ENCODE measurements at places on chromosomes 5 and 9.

DNA sequence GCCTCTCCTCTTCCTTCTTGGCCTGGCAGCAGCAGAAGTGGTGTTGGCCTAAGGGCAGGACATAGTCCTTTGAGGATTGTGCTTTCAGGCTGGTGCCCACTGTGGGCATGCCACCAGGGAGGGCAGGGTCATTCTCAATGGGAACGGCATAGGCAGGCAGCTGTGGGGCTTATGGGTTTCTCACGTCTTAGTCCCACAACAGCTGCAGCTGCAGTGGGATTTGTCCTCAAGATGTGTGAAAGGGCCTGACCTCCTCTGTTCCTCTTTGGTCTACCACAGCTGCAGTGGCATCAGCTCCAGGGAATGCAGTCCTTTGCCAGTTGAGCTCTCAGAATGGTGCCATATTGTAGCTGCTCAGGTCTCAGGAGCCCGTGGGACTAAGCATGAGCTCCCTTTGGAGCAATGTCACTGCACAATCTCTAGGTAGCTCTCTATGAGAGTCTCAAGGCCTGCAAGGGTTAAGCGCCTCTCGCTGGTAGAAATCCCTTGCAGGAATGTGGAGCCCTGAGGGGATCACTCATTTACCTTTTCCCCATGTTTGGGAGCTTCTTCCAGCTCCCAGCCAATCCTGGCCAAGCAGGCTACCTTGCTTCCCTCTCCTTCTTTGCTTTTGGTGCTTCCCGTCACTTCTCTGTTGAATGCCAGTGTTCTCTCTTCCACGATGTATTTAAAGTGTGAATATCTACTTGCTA, 104.8 kb downstream of the GNA14 start:
- no peak for DNase-seq

DNA sequence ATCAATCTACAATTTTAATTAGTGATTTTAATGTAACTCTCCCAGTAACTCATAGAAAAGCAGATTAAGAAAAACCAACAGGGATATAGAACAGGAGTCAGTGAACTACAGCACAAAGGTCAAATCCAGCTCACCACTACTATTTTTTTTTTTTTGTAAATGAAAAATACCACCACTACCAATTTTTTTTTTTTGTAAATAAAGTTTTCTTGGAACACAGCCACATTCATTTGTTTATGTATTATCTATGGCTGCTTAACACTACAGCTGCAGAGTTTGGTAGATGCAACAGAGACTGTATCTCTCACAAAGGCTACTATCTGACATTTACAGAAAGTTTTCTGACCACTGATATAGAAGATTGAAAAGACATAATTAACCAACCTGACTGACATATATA, 11.7 kb downstream of the ZNF510 start:
- no peak for DNase-seq

DNA sequence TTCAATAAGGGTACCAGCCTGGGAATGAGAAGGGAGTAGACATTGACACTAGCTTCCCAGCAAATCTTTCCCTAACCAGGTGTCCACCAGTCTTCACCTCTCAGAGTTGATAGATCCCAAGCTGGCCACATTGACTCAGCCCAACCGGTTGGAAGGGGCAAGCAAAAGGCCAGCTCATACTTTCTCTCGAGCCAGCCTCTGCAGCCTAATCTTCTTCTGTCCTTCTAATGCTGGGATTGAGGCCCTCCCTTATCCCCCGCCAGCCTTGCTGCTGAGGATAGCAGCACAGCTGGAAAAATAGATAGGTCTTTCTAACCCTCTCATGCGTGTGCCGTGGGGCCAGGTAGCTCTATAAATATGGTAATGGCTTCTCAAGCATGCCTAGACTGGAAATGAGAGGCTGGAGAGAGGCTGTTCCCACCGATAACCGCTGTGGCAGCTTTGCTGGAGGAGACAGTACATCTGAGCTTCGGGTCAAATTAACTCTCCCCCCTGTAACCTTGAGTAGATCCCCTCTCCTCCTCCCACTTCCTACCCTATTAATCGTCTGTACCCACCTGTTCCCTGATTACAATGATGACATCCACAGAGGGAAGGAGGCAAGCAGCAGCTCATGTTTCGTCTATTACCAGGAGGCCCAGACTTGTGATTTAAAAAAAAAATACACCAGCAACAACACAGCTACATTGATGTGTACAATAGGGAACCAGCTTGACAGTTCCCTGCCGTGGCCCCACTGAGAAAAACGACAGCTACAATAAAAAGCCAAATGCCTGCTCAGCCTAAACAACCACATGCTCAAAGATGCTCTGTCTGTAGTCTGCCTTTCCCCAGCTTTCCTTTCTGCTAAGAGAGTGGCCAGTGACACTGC, 219.9 kb upstream of the BRINP1 start:
- no peak for DNase-seq

DNA sequence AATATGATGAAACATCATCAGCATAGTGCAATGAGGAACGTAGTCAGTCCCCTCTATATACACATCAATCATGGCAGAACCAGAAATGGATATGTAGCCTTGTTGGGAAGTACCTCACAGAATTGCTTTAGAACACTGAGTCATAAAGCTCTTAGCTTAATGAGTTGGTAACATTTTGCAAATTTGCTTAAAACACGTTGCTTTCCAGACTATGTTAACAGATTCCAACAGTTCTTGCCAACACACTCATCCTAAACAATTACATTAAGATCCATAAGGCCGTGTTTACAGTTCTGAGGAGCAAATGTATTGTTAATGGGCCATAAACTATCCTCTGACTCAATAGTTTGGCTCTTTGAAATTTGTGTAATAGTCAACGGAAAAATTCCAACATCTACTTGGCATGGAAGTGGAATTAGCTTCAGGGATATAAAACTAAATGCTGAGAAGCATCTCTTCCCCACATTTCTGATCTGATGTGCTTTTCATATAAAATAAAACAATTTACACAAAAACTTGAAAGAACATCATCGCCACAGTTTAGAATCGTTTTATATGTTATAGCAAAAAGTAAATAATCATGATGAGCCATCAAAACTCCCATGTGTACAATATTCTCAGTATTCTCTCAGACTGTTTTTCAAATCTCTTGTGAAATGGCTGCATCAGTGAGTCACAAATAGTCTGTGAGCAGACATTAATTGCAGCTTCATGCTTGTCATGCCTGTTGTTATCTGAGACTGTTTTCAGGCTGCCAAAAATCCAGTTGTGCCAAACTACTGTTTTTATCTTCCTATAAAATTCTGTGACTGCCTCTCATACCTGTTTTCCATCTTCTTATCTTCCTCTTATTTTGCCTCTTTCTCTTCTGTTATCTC, 291.9 kb downstream of the COX7C start:
- no peak for DNase-seq

- no peak for DNase-seq
Measured at GRCh38 chr5:10556893-10557746, 6.8 kb upstream of the ANKRD33B start.

- no peak for DNase-seq
Measured at GRCh38 chr5:168848569-168848968, 269.4 kb upstream of the PANK3 start.
